ENCODE measurements at places on chromosomes 2 and 18. TPM values are rescaled to one million over a fixed set of nuclear protein-coding genes. Genes with fewer than 3 reads are reported as not detected.

Gene ACKR3
- 12.7 TPM for total RNA-seq

Gene NGEF
- 65.0 TPM for total RNA-seq

Gene CYS1
- 1.2 TPM for total RNA-seq

Gene PCARE
- 0.23 TPM for total RNA-seq

Gene AP1S3
- 8.8 TPM for total RNA-seq

Gene CCDC178
- total RNA-seq: 2.3 TPM

Gene FOXI3
- not detected for total RNA-seq

Measured in diencephalon (tissue), 1 donor.